GDM1 (cell line): ENCODE measurements at places on chromosomes 1 and 21.

GRCh38 chr21:17802572-17802971 lies 16.6 kb downstream of the C21orf91 start:
- no peak for DNase-seq

GRCh38 chr1:80540149-80540548 lies 1260.6 kb upstream of the ADGRL2 start:
- no peak for DNase-seq

- no peak for DNase-seq
These were observed 23.5 kb downstream of the NTPCR start for GRCh38 chr1:232973652-232974611.

GRCh38 chr1:206448471-206448870 lies 21.8 kb upstream of the IKBKE start:
- no peak for DNase-seq

DNA sequence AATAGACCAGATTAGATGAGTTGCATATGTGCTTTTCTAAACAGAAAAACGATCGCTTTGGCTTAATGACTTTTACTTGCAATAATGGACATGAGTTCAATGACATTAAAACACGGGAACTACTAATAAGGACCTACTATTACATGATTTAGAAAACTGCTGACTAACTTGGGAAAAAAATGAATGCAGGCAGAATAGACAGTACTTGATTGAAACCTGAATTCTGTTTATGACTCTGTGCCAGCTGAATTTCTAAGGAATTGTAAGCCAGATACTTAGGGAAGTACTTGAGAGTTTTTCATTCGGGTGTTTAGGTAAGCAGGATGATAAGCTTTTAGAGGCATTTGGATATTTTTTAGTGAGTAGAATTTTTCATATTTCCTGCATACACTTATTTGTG lies 12.0 kb downstream of the ADGRL2 start:
- no peak for DNase-seq
